ENCODE measurements at places on chromosomes 3 and 15.

- DNase-seq: no peak
Measured at GRCh38 chr15:57283774-57284503, 92.4 kb upstream of the CGNL1 start.

DNA sequence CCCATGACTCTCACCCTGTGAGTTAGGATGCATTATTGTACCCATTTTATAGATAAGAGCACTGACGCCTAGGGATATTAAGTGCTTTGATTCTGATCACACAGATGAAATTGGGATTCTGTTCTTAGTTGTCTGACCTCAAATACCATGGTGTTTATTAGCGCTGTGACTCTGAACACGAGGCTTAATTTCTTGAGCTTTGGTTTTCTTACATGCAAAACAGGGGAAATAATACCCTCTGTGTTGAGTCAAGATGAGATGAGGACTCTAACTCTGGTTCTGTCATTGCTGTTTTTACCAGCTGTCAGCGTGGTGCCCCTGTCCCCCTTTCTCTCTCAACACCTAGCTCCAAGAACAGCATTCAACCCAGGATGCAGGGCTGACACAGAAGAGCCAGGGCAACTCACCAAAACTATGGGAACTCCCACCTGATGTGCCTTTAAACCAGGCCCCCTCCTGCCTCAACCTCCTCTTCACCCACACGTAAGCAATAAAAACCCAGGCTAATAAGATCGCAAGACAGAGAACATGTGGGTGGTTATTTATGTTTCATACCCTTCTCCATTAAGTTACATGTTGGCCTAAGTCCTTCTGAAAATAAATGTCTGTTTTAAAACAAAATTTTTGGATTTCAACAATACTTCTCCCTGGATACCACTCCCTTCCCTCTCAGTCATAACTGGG is 100.1 kb upstream of the SPATA12 start:
- no peak for DNase-seq

DNA sequence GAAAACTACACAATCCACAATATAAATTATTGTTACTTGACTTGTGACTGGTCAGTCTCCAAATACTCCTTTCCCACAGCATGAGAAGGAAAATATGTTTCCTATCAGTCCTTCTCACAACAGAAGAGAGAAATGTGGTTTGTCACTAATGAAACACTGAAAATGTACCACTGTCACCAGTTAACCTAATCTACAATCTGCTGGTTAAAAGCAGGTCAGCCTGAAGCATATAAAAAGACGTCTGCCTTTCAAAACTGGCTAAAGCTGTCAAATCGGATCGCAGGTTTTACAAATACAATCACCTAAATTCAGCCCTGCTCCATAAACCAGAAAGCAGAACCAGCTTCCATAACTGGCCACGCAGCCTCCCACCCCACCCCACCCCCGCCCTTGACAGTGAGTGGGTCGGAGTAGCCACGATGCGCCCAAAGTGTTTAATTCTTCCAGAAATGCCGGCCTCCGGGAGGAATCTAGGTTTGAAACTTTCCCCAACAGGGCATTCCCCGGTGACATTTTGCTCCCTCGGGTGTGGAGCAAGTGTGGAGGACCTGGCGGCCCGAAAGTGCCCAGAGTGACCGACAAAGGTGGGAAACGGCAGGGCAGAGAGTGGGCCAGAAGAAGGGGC is 682 bp downstream of the ETFA start:
- DNase-seq: no peak

DNA sequence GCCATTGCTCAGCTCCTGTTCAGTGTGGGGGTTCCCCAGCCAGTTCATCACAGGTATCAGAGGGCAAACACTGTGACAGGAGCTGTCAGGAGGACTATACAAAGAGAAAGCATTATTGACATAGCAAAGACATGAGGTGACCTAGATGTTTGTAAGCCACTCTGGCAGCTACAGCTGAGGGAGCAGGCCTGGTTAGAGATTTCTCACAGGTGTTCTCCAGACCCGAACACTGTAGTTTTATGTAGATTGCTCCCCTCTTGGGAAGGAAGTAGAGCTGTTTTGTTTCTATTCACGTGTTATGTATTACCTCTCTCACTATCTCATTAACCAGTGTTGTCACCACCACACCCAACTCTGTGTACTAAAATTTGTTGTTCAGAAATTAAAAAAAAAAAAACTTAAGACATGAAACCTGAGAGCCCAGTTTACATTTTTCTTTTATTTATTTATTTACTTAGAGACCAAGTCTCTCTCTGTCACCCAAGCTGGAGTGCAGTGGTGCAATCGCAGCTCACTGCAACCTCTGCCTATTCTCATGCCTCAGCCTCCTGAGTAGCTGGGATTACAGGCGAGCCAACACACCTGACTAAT is 123.7 kb downstream of the RBPMS2 start:
- DNase-seq: no peak

GRCh38 chr3:122481390-122481789 is 33.3 kb downstream of the KPNA1 start:
- no peak for DNase-seq

DNA sequence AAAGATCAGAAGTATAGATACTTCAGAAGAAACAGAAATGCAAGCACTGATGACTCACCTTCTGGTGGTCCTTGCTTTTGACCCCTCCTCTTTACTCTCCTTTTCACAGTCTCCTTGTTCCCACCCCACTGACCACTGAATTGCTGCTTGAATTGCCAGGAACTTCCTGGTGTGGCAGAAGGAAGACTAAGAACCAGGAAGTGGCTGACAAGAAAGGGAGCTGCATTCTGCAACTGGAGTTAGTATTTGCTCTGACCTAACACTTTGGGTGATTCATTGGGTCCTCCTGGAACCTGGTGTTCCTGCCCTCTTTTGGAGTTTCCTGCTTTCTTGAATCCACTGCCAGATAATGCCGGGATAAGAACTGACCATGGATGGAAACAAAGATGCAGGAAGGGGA is 23.0 kb downstream of the KY start:
- DNase-seq: no peak

GRCh38 chr3:8730656-8731055 is 2.9 kb upstream of the CAV3 start:
- DNase-seq: no peak

GRCh38 chr3:37906734-37907282 is 45.1 kb downstream of the CTDSPL start:
- no peak for DNase-seq

DNA sequence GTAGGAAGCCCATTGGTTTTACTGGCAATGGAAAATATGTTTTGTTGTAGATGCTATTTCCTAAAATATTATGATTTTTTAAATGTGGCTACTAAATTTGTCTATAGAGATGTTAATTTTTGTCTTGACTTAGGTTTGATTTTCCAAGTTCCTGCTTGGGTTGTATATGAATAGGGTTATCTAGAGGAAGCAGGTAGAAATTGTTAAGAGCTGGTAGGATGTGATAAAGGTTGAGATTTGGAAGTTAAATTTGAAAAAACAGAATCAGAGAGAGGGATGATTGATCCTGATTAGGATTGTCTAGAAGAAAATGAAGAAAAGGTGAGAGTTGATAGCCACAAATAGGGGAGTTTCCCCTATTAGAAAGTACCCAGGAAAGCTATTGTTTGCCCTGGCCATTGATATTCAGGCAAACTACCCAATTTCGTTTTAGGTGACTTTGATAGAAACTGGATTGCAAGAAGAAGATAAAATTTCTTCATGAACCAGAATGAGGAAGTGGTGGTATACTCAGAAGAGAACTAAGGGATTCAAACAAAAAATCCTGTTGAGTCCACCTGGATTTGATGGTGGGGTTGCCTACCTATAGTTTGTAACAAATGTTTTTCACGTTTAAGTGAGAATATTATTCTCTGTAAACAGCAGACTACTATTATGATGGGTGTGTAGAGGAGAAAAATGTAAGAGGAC is 91.2 kb upstream of the PHLDB2 start:
- DNase-seq: no peak

GRCh38 chr15:88331291-88331690 is 74.8 kb upstream of the NTRK3 start:
- no peak for DNase-seq

GRCh38 chr3:117743993-117744392 is 1034.4 kb downstream of the TUSC7 start:
- no peak for DNase-seq

- peak; percentile 25 for DNase-seq
Measured at GRCh38 chr3:107704477-107704876, 181.7 kb downstream of the BBX start.

GRCh38 chr3:55802816-55803215 is 315.7 kb upstream of the WNT5A start:
- DNase-seq: no peak

DNA sequence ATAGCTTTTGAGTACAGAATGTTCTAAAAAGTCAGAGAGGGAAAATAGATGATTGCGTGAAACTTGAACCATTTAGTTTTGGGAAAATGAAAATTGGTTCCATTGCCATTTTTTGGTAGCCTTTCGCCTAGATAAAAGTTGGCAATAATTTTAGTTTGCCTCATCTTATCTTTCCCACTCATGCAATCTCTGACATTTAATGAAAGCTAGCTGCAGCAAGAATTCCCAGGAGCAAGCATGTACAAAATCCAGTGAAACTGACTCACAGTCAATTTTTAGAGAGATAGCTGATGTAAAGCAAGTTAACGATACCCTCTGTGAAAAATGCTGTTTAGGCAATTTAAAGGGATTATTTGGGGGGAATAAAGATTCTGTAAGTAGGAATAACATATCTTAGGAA is 797.4 kb downstream of the GRM7 start:
- no peak for DNase-seq

DNA sequence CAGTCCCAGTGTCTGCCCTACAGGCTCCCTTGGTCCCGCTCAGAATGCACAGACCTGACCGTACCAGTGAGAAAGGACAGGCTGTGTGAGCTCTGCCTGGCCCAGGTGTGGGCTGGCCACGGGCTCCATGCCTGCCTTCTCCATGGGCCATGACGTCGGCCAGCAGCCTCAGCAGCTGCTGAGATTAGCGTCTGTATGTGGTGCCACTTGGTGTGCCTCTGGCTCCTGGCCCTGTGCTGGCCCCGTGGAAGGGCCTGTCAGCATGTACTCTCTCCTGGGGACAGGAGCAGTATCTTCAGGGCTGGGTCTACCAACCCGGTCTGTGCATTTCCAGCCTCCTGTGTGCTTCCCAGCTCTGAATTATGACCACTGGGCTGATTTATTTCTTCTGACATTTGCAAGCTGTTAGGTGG is 25.7 kb downstream of the KLF13 start:
- no peak for DNase-seq

- no peak for DNase-seq
Measured at GRCh38 chr15:85706779-85707518, 87.8 kb downstream of the KLHL25 start.

DNA sequence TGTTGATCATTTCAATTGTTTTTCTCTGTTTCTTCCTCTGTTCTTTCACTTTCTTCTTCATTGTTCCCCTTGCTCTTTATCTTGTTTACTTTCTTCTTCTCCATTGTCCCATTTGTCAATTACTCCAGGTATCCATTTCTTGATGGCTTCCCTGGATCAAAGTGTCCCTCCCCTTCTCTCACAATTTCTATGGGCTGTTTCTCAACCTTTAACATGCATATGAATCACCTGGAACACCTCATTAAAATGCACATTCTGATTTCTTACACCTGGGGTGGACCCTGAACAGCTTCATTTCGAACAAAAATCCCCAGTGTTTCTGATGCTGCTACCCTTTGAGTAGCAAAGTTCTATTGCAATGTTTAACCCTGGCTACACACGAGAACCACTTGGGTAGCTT is 454.8 kb downstream of the EPHA6 start:
- DNase-seq: no peak

DNA sequence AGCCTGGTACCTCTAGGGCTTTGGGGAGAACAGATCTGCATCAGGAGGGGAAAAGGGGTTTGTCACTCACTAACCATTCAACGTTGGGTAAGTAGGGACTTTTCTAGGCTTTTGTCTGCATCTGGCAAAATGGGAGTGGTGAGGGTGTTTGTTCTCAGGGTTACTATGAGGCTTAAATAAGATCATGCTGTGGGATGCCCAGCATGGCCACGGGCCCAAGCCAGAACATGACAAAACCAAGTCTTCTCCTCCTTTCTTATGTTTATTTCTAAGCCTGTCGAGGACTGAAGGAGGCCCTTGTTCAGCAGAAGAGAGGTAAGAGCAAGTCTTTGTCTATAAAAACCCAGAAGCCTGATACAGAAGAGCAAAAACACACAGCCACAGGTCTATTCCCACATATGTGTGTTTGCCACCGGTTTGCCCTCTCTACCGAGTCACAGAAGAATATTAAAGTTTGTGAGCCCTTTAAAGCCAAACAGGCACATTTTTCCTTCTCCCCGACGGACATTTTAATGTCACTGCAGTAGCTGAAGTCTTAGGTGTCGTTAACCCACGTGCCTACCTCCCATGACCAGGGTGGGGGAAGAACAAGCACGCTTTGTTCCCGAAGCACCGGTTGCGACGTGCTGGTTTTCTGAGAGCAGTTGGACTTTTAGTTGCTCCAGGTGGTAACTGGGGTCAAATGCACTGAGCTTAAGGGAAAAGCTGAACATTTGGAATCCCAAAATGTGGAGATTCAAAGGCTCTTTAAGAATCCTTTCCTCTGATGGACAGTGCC is 72.1 kb downstream of the NOX5 start:
- DNase-seq: no peak

GRCh38 chr3:146222204-146223046 is 28.5 kb downstream of the PLSCR4 start:
- no peak for DNase-seq

- DNase-seq: no peak
Measured at GRCh38 chr3:126937533-126937932, 45.4 kb upstream of the PLXNA1 start.

DNA sequence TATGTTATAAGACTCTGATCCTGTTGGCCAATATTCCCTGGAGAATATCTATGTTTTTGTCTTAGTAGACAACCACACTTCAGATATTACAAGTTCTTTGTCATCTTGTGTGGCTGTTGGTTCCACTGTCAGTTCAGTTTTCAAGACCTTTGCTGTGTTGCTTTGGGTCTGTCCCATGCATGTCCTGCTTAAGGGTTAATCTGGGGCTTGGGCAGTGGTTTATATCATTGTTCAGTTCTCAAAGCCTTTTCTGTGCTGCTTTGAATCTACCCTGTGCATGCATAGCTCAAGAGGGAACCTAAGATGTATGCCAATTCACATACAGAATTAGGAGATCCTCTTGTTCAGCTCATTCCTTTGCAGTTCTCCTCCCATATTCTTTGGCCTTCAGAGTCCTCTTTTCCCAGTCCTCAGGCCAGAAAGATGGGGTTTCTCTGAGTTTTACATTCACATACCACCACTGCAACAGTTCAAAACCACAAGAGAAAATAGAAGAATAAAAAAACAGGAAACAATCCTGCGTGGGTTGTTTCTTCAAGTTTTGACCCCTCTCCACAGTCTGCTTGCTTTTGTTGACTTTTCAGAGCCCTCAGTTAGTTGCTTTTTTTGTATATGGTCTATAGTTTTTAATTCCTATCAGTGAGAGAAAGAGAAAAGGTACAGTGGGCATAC is 21.6 kb downstream of the BUB1B start:
- DNase-seq: no peak

GRCh38 chr3:151315136-151315535 is 1.5 kb downstream of the GPR87 start:
- no peak for DNase-seq

- no peak for DNase-seq
Measured at GRCh38 chr15:54519577-54519976, 541.3 kb downstream of the UNC13C start.

GRCh38 chr3:183880121-183880520 is 4.6 kb downstream of the PARL start:
- no peak for DNase-seq

All from kidney epithelial cell (primary cell).